Activated CD4-positive, alpha-beta T cell treated with anti-CD3 and anti-CD28 coated beads for 1 hour (primary cell): ENCODE measurements at places on chromosomes 6 and 20.

GRCh38 chr20:16806886-16807285 lies 58.7 kb downstream of the OTOR start:
- no peak for DNase-seq

- no peak for DNase-seq
Observed at GRCh38 chr6:14822012-14822553, 423.8 kb upstream of the JARID2 start.

- no peak for DNase-seq
Observed at GRCh38 chr6:149443411-149444181, 41.2 kb downstream of the ZC3H12D start.

GRCh38 chr20:6921717-6922386 lies 154.4 kb downstream of the BMP2 start:
- no peak for DNase-seq

DNA sequence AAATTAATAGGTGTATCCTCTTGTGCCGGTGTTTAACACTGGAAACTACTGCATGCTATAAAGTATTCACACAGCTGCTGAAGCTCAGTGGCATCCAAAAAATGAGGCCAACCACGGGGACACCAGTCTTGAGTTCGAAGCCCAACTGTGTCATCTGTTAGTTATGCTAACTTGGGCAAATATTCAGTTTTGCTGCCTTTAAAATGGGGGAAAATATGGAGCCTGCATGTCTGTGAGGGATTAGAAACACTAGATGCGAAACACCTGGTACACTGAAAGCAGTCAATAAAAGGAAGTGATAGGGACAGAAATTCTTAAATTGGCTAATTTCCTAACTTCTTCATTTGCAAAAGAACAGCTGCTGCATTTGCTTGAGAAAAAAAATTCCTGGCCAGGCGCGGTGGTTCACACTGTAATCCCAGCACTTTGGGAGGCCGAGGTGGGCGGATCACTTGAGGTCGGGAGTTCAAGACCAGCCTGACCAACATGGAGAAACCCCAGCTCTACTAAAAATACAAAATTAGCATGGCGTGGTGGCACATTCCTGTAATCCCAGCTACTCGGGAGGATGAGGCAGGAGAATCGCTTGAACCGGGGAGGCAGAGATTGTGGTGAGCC lies 36.6 kb upstream of the MLIP start:
- DNase-seq = no peak

DNA sequence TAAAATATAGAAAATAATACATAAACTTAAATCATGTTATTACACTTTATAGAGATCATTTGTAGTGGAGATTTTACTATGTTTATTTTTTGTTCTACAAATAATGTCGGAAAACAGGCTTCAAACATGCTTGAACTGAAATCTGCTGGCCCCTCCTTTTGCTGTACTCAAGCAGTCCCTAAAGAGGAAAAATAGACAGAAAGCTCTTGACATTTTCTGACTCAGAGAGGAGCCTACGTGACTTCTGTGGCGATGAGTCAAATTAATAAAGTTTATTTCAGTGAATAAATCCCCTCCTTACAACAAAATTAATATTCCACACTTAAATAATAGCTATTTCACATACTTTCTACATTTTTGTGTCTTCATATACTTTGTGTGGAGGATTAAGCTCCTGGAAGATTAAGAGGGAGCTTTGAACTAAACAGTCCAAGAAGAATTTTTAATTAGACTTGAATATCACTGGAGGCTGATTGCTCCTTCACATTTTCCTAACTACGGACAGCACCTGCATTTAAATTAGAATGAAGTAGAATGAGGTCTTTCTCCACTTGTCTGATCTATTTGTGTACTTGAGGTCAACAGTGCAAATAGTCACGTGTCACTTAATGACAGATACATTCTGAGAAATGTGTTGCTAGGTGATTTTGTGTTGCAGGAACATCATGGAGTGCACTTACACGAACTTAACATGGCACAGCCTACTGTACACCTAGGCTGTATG lies 1.7 kb upstream of the TREM1 start:
- no peak for DNase-seq

- DNase-seq = no peak
Observed at GRCh38 chr20:50930976-50931305, 296 bp downstream of the ADNP start.

- DNase-seq = no peak
Observed at GRCh38 chr6:164097551-164098398, 683.3 kb downstream of the QKI start.

DNA sequence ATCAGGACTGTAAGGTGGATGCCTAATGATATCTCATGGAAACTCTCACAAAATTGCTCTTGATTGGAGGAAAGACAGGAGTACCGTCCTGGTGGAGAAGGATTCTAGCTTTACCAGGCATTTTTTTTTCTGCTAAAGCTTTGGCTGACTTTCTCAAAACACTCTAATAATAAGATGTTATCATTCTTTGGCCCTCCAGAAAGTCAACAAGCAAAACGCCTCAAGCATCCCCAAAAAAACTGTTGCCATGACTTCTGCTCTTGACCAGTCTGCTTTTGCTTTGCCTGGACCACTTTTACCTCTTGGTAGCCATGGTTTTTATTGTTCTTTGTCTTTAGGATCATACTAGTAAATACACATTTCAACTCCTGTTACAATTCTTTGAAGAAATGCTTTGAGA lies 55.5 kb upstream of the RUNX2 start:
- no peak for DNase-seq

- peak; percentile 32 for DNase-seq
Observed at GRCh38 chr6:4059115-4059777, 19.7 kb downstream of the FAM217A start.

GRCh38 chr6:116373940-116374339 lies 3.2 kb downstream of the DSE start:
- no peak for DNase-seq

GRCh38 chr6:109202409-109203264 lies 107.3 kb downstream of the CEP57L1 start:
- DNase-seq = no peak

GRCh38 chr20:59075934-59076508 lies 33.4 kb upstream of the PRELID3B start:
- DNase-seq = no peak

- DNase-seq = no peak
Observed at GRCh38 chr6:143528164-143528811, 16.8 kb upstream of the FUCA2 start.

- DNase-seq = no peak
Observed at GRCh38 chr6:17551383-17551958, 48.6 kb upstream of the FAM8A1 start.

GRCh38 chr6:443621-444159 lies 52.1 kb downstream of the IRF4 start:
- no peak for DNase-seq

GRCh38 chr6:44217332-44218143 lies 812 bp downstream of the MYMX start:
- DNase-seq = no peak

DNA sequence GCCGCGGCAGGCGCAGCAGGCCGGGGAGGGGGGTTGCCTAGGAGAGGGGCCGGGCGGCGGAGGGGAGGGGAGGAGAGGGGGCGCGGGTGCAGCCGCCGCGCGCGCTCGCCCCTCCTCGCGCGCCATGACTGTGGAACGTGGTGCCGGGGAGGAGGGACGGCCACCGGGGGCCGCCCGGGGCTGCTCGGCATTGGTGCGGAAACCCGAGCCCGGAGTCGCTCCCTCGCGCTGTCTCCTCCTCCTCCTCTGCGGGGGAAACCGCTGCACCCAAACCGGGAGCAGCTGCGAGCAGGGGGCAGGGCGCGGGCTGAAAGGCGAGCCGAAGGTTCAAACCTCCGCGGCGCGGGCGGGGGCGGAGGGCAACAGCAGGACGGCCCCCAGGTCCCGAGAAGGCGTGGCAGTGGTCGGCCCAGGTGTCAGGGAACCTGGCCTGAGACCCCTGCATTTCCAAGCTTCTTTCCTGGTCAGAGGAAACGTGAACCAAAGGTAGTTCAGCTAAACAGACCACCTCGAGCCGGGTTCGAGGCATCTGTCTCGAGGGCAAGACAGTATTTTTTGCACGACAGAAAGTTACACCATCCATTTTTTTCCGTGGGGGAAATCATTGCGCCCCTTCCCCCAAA lies 1.4 kb upstream of the TRERF1 start:
- peak; percentile 63 for DNase-seq

- DNase-seq = no peak
Observed at GRCh38 chr6:74857157-74857556, 348.7 kb downstream of the COL12A1 start.

GRCh38 chr6:74063391-74063790 lies 367.4 kb downstream of the CD109 start:
- no peak for DNase-seq
